Activated T-helper 9 cell treated with anti-CD3 and anti-CD28 coated beads, Interleukin-2, amount 50 U/mL, for 16 hours (primary cell): ENCODE measurements at places on chromosomes 6 and 20.

DNA sequence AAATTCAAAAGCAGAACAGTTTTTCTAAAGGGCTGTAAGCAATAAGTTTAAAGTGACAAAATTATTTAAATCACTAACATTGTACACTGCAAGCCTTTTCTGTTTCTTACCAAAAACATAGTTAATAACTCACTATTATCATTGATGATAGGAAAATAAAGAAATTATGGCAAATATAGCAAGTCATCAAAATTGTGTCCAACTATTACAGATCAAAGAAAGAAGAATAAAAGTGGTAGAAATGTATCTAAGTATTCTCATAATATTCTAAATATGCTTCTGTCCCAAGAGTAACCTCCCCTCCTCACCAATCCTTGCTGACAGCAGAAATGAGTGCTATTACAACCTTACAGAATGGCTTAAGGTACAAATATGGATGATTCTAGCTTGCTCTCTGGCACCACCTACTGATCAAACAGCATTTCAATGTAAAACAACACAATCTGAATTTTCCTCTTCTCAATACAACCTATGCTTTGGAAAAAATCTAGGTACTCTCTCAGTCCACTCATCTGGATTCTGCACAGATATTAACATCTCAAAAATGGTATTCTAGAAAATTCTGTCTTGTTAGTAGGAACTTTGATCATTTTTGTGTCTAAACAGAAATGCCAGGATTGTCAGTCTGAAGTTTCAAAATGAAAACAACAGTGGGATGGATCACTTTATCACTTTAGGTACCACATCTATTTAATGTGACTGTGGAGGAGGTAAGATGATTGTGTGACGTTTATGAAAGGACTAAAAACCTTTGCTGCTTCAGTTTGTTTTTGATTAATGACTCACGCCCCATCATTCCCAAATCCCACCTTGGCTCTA lies 40.9 kb downstream of the ZFP64 start:
- DNase-seq: no peak

DNA sequence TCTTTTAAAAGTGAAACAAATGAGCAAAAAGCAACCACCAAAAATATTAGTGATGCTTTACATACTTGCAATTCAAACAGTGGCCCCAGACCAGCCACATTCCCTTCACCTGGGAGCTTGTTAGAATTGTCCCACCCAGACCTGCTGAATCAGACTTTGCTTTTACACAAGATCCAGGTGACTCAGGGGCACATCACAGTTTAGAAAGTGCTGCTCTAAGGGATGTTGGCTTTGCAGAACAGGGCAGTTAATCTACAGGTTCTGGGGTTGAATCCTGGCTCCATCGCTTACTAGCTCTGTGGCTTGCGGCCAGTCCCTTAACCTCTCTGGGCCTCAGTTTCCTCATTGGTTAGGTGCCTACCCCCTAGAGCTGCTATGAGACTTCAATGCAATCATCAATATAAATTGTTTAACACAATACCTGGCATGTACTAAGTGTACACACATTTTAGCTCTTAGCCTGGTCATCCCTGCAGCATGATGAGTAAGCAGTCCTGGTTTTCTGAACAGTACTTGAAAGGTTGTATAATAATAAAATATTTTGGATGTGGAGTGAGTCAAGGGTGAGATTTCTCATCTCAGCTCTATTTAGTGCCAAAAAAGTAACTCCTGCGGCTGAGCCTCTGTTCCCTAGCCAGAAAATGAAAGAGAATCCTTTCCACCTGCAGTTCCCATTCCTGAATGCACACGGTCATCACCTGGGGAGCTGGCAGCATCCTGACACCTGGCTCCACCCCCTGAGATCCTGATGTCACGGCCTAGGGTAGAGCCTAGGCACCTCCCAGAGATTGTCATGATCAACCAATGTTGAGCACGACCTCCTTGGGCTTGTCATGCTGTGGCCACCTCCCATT lies 162.7 kb downstream of the ANKRD60 start:
- DNase-seq: no peak

DNA sequence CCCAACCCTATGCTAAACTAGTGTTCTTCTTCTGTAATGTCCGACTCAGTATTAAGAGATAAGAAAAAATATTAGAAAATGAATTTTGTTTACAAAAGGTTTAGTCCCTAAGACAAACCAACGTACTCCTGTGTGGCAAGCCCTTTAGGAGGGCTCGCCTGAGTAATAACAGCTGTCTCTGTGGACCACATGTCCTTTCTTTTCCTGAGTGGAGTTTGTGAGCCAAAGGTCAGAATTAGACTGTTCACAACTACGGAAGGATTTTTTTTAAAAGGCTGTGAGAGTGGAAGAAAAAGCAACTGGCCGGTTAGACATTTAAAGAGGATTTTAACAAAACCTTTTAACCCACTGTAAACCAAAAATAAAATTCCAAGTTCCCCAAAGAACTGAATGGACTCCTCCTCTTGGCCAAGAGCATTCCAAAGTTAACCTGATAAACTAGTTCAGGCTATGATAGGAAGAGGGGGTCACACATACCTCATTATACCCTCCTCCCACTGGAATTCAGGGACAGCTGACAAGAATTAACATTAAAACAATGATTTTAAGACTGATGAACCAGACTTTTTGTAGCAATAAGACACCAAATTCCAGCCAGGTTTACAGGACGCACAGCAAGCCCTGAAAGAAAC lies 43.5 kb downstream of the FAM184A start:
- no peak for DNase-seq

- DNase-seq: no peak
Measured at GRCh38 chr6:7156643-7157278, 49.0 kb downstream of the RREB1 start.

DNA sequence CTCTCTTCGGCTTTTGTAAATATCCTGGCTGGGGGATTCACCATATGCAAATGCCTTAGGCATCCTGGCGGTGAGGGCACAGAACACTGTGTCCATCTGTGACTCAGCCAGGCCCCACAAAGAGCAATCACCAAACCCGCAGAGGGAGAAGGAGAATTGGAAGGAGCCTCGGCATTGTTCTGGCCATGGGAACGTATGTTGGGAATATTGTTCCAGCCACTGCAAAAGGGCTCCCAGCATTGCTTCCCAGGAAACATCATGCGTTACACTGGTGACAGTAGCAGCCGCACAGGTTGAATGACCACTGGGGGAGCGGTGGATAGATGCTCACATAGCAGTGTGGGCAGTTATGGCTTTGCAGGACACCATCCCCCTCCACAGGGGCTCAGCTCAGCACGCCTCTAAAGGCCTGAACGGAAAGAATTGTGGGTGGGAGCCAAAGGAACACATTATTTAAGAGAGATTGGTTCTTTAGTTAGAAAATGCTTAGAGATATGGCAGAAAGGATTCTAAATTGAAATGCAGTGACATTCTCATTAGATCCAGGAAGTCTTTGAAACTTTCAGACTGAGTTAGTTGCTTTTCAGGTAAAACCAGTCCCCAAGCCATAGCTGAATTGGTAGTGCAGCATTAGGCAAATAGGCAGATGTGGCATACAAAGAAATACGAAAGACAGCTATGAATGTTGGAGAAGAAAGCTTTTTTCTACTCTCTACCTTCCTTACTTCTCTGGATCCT lies 104.3 kb downstream of the RNF144B start:
- DNase-seq: no peak

- no peak for DNase-seq
Measured at GRCh38 chr6:89611666-89612065, 26.9 kb downstream of the LYRM2 start.

DNA sequence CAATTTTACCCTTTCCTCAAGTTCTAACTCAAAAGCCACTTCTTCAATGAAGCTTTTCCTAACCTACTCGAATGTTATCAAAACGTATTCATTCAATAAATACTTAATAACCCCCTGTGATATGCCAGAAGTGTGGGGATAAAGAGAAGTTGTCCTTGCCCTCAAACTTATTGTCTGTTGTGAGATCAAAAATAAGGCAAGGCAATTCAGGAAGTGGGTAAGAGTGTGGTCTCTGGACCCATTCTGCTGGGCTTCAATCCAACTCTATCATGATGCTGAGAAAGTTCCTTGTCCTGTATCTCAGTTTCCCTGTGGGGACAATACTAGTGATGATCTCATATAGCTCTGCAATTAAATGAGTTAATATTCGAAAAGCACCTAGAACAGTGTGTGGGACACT lies 92.8 kb downstream of the PRDM1 start:
- no peak for DNase-seq

DNA sequence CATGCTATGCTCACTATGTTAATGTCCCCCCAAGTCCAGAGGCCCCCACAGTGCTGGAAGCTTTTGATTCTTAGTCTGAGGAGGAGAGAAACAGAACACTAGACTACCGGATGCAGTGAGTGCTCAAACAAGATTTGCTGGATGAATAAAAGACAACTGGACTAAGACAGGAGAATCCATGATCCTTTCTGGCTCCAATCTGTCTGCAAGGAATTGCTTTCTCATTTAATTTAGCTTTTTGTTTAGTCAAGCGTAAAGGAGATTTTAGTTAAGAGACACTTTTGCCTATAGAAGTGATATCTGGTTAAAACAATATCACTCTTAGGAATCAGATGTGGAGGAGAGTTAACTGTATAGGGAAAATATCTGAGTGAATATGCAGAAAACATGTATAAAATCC lies 13.5 kb downstream of the LYRM4 start:
- no peak for DNase-seq

GRCh38 chr6:43887340-43887858 lies 117.4 kb downstream of the VEGFA start:
- no peak for DNase-seq

GRCh38 chr6:33809594-33809993 lies 5.8 kb upstream of the MLN start:
- DNase-seq: no peak

GRCh38 chr6:35759426-35759825 lies 17.0 kb upstream of the CLPSL2 start:
- no peak for DNase-seq

GRCh38 chr20:63704749-63705117 lies 3.0 kb downstream of the ARFRP1 start:
- no peak for DNase-seq

DNA sequence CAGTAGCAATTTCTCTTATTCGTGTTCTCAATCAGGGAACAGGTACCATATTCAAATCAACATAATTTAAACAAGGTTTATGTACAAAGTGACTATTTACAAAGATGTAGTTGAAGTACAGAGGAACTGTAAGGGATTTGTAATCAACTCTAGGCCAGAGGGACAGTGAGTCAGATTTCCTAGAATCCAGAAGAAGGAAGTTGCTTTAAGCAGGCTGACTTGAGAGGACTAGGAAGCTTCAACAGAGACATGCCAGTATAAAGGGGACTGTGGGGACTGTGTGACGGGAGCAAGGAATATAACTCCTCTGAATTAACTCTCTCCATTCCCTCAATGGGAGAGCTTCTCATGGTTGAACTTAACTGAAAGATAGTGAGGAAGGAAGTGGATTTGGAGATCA lies 427.4 kb upstream of the JAG1 start:
- DNase-seq: no peak

DNA sequence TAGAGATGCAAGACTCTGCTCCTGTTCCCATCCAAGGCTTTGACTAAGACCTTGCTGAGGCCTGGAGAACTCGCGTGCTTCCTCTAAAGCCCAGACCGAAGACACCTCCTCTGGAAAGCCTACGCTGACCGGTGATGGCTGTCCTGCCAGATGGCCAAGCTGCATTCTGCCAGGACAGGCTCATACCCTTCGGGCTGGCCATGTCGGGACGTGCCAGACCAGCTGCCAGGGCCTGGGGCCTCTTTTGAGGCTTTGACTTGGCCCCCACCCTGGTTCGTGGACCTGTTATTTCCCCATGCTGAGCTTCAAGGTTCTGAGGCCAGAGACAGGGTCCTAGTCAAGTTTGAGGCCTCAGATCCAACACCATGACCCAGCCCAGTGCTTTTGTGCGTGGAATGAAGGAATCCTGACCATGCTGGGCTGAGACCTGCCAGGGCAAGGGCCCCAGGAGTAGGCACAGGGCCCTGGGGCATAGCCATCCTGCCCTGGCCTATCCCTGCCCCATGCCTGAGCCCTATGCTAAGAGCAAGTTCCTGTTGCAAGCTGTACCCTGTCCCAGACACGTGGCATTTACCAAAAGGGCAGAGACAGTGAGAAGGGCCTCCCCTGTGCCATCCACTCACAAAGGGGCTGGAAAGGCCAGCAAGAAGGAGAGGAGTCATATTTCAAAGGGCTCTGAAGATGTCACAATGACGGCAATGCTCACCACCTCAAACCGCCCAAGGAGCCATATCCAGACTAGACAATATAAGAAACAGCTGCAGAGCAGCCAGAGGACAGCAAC lies 42.8 kb downstream of the MRPL14 start:
- no peak for DNase-seq

GRCh38 chr20:45965169-45966002 lies 6.6 kb downstream of the ZNF335 start:
- DNase-seq: no peak

- DNase-seq: no peak
Measured at GRCh38 chr6:33075568-33076405, at the start of gene HLA-DPB1. Gene HLA-DPB1 (plus strand): TSS chr6:33075990. CDS start chr6:33076042, 52 bp downstream.

DNA sequence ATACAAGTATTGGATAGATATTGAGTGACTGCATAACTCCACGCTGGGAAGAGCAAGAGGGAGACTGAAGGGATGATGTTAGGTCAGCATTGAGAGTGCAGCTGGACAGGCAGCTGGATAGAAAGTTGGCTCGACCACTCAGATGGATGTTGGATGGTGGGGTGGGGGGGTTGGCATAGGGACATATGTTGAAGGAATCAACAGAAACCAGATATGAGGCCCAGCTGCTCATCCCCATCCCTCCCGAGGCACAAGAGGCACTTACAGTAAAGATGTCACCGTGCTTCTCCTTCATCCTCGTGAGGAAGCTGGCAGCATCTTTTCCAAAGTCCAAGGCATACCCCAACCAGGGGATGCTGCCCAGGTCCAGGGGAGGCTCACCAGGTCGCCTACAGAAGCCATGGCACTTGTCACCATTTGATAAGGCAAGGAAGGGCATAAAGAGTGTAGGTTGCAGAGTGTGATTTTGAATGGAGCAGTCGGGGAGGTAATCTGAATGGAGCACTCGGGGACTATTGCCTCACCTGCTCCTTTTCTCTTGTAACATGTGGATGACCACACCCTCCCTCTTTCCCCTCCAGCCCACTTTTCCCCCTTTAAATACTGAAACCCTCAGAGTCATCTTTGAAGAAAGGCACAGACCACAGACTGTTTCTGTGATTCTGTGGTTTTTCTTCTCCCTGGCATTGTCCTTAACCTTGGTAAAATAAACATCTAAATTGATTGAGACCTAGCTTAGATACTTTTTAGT lies 18.0 kb downstream of the PTGIS start:
- DNase-seq: no peak
